ENCODE measurements at places on chromosomes 11 and 22.

GRCh38 chr11:110454609-110455008 lies 24.9 kb downstream of the FDX1 start:
- DNase-seq, result no peak

GRCh38 chr11:109707411-109707810 lies 285.4 kb downstream of the C11orf87 start:
- no peak for DNase-seq

- DNase-seq, result no peak
These were observed 9.0 kb upstream of the USP28 start for GRCh38 chr11:113884361-113884836.

- DNase-seq, result no peak
These were observed 113.2 kb downstream of the MIAT start for GRCh38 chr22:26770624-26771023.

GRCh38 chr11:108916935-108917334 lies 252.1 kb downstream of the DDX10 start:
- no peak for DNase-seq

GRCh38 chr22:42805998-42806830 lies 50.9 kb downstream of the ARFGAP3 start:
- no peak for DNase-seq

- DNase-seq, result no peak
These were observed 108.8 kb downstream of the PPP6R3 start for GRCh38 chr11:68569357-68569756.

GRCh38 chr11:57235761-57236703 lies 1.0 kb downstream of the APLNR start:
- no peak for DNase-seq

- no peak for DNase-seq
These were observed 38.5 kb upstream of the TCF20 start for GRCh38 chr22:42308892-42309468.

GRCh38 chr11:131052367-131052766 lies 136.1 kb upstream of the SNX19 start:
- DNase-seq, result no peak

GRCh38 chr22:20008221-20008995 lies 8.2 kb downstream of the ARVCF start:
- no peak for DNase-seq

DNA sequence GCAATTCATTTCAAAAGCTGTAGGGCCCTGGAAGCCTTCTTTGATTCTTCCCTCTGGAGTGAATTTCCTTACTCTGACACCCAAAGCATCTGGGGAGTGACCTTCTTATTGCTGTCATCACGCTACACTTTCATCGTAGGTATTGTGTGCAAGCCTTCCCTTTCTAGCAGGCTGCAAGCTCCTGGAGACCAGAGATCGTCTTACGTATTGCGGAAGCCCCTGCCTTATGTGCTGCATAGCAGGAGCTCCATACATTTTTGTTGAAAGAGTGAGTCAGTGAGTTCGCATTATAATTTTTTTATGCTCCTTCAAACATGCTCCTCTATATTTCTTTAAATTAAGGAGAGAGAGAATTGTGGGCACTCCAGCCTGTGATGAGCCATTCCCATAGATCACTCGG lies 21.2 kb upstream of the TMEM218 start:
- no peak for DNase-seq

DNA sequence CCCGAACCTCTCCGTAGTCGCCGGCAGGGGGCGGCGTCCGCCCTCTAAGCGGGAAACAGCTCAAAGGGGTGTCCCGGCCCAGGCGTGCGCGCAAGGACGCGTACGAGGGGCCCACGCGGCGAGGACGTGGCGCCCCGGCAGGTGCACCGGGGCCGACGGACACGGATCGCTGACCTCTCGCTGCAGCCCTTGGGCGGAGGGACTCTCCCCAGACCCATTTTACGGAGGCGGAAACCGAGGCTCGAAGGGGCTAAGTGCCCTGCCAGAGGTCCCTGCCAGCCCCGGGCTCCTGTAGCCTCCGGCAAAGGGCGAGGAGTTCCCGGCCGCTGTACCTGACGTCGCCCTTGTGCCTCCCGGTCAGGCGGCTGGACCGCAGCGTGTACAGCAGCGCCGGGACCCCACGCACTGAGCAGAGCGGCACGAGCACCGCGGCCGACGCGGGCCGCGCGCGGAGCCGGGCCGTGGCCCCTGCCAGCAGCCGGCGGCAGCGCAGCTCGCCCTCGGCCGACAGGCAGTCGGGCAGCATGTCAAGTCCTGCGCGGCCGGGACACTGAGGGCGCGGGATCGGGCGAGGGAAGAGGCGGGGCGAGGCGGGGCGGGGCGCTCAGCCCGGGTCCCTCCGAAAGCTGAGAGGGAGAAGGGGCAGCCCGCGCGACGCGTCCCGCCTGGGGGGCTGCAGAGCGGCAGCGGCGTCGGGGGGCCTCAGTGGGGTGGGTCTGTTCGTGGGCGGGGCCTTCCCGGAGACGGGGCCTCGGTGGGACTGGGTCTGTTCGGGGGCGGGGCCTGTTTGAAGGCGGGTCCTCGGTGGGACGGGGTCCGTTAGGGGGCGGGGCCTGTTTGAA lies at the start of gene NUDT8:
NUDT8 (minus strand) TSS at position 552 of the 842 bp plus-strand sequence; CDS start at position 526, 26 bp downstream.
- DNase-seq, result peak; percentile 84

- DNase-seq, result peak; percentile 64
These were observed 11.1 kb downstream of the POLR3H start for GRCh38 chr22:41532908-41533825.

Data from stimulated activated CD4-positive, alpha-beta T cell treated with anti-CD3 and anti-CD28 coated beads, Interleukin-4, amount 100 ng/mL, for 4 hours (primary cell).